ENCODE measurements at places on chromosomes 1 and 21.

DNA sequence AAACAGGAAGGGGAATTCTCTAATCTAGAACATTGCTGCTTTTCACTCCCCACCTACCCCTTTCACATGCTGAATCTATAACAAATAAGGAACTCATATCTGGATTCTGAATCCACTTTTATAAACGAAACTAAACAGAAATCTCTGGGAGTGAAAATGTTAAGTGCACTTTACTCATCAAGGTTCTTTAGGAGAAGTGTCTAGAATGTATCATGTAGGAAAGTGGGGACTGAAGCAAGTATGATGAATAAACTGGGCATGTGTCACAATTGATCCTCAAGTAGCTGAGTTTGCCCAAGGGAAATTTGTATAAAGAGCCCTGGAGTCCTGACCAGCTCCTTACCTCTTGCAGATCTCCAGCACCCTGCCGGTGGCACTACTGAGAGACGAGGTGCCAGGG, 19.8 kb downstream of the AVPR1B start:
- no peak for DNase-seq

- peak; percentile 56 for DNase-seq
Measured at GRCh38 chr1:112674986-112675727, 698 bp downstream of the MOV10 start.

- no peak for DNase-seq
Measured at GRCh38 chr1:153364766-153365666, 7.4 kb downstream of the S100A9 start.

DNA sequence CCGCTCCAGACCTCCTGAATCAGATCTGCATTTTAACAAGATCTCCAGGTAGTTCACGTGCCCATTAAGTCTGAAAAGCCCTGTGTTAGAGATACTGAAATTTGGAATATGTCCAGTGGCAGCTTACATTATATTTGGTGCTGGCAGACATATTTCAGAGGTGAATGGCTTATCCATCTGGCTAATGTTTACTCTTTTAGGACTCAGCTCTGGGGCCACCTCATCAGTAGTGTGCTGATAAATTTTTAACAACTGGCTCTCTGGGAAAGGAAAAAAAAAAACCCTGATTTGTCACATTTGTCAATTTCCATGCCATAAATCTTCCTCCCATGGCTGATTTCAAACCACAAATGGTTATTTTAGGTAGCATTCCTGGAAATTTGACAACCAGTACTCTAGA, 25.3 kb upstream of the SYT6 start:
- no peak for DNase-seq

DNA sequence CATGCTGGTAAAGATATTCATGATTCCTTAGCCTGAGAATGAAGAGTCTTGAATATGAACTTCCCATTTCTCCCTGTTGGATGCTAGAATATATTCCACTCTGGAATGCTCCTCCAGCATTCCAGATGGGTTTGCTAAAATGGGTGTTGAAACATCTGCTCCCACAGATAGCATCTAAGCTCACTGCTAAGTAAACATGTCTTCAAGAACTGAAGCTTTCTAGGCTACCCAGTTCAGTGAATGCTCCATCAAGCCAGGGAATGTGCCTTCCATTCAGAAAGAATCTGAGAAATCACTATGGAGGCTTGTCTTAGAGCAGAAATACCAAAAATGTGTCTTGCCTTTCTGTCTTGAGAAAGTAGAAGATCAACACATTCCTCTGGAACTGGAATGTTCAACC, 81.1 kb downstream of the TNFSF18 start:
- no peak for DNase-seq

GRCh38 chr1:31749785-31750735, 14.1 kb downstream of the ADGRB2 start:
- no peak for DNase-seq

DNA sequence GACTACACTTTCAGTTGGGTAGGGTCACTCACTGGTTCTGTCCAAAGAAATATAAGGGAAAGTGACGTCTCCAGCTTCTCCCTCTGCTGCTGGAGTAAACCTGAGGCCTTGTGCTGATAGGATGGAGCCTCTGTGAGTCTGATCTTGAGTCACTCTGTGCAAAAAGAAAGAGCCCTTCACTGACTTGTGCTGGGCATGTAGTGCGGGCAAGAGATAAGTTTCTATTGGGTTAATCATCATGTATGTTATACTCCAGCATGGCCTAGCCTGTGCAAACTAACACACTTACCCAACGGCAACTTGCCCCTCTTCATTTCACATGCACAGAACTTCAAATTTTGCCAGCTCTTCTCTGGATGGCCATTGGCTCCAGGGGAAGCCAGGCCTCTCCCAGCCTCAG, 118.5 kb upstream of the LMO4 start:
- no peak for DNase-seq

- DNase-seq = no peak
Measured at GRCh38 chr1:206797534-206798383, 25.5 kb upstream of the IL10 start.

DNA sequence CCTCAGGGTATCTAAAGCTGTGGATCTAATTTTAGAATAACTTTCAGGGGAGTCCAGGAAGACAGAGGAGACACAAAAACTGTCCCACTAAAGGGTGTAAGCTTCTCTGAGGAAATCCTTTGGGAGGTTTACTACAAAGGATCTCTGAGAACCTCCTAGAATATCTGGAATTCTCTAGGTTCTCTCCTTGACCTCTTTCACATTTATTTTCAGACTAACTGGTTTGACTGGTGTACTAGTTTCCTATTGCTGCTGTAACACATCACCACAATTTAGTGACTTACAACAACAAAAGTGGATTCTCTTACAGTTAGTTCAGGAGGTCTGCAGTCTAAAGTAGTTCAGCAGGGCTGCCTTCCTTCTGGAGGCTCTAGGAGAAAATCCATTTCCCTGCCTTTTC, 175.3 kb upstream of the KIAA0040 start:
- DNase-seq = no peak

DNA sequence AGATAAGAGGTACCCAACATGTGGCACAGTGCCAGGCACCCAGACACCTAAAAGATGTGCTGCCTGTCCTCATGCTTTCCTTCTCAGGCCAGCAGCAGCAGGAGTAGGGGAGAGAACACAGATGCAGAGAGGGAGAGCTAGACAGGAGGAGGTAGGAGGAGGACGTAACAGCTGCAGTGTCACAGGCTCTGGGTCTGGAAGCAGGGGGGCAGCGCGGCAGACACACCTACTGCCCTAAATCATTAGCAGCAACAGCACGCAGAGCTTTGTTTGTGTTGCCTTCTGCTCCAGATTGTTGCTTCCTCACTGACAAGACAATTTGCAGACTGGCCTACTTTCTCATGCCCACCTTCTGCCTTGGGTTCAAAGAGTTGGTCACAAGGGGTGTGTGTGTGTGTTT, 196.7 kb upstream of the DAB1 start:
- no peak for DNase-seq

GRCh38 chr1:204961765-204962419, 81.1 kb upstream of the CNTN2 start:
- DNase-seq = no peak

DNA sequence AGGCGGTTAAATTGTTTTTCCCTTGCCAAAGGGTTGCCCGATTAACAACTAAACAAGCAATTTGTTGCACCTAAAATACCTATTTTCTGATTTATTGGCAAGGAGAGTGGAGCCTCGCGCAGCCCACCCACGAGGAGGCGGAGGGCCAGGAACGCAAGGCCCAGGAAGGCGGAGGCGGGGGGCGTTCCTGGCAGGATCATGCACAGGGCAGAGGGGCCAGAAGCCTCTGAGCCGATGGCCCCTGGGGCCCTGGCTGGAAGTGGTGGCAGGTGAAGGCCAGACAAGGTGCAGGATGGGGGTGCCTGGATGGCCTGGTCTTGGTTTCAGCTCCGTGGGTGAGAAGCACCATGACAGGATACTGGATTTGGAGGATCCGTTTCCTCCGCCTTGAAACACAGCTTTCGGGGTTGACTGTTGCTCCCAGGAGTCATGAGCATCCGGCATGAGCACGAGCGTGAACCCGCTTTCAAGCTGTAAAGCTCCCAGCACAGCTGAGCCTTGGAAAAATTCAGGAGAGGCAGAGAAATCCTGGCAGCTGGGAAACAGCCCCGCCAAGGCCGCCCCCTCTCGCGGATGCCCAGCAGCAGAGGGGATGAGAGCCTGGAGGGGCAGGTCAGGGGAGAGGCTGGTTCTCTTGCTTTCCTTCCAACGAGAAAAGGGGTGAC, 35.0 kb downstream of the AJAP1 start:
- no peak for DNase-seq

DNA sequence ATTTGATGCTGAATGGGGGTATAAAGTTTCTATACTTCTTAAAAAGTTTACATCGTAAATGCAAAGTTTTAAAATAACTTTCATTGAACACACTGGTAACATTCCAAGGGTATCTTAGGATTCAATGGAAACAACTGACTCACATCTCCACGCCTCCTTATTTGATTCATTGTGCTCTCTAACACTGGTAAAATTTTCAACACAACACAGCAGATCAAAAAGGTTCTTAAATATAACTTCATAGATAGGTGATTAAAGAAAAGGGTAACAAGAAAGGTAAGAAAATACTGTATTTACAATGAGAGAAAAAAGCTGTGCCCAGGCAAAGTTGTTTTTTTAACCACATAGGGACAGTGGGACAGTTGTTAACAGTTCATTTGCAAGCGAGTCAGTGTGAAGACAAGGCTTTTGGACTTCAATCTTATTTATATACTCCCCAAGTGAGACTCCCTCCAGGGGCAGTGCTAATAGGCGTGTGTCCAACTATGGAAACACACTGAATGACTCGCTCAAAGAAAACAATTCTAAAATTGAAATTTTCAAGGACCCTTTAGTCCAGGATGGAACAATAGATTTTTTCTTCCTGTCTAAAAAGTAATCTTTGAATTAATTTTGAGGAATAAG, 140.5 kb downstream of the TIAM1 start:
- DNase-seq = no peak

DNA sequence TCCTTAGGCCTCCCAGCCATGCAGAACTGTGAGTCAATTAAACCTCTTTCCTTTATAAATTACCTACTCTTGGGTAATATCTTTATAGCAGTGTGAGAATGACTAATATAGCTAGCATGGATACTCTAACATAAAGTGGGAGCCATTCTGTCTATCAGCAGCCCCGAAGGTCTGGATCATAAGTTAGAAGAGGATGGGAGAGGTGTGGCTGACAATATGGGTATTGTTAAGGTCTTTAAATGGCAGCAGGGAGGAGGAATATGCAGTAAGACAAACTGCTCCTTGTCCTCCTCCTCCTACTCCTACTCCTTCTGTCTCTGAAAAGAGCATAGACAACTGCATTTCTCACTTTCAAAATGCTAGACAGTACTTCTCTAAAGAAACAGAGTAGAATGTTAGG, 214.0 kb upstream of the C1orf87 start:
- DNase-seq = no peak

GRCh38 chr1:46480959-46481646, 8.5 kb upstream of the DMBX1 start:
- no peak for DNase-seq

DNA sequence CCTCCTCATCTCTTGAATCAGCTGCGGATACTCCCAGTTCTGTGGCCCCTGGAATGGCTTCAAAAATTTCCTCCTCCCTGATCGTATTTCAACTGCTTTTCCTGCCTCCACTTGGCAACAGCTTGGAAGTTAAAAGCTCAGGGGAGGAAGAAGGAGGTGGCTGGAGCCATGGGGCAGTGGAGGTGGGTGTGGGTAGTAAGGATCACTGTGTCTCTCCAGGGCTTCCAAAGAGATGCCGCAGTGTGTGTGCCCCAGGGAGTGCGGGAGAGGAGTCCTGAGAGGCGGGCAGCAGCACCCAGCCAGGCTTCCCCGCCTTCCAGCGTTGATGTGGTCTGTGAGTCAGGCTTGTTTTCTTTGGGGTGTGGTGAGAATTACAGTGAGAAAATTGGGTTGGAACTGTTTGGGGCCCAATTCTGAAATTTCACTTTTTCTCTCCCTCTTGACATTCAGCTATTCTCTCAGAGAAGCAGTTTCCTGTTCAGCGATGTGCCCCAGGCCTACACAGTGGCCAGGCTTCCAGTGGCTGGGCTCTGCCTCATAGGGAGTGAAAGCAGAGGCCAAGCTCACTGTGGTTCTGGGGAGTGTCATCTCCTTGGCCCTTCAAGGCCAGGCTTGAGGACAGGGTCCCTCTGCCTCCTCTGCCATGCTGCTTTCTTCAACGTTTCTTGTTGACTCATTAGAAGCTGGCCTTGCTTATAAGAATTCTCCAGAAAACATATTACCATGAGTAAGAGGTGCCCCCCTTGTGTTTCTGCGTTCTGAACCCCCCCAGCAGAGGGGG, 69.0 kb downstream of the PGM1 start:
- DNase-seq = no peak

GRCh38 chr21:41482301-41482700, 25.7 kb downstream of the TMPRSS2 start:
- no peak for DNase-seq

DNA sequence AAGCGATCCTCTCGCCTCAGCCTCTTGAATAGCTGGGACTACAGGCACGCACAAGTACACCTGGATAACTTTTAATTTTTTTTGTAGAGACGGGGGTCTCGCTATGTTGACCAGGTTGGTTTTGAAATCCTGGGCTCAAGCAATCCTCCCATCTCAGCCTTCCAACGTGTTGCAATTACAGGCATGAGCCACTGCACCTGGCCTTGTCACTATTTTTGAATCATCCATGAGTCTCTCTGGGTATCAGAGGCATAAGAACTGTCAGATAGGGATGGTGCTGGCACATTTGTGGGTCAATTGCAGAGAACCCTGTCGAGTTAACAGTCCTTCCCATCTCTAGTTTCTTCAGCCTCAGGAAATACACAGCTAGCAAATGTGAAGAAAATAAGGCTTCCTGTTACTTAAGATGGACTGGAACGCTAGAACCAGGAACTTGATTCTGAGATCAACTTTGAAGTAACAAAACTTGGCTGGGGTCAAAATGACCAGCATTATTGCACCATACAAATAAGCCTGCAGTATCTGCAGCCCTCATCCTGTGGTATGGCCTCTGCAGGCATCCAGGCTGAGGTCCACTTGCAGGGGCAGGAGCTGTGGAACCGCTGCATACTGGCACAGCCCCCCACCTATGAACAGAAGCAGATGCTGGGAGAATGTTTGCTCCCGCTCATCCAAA, 124.3 kb upstream of the GADD45A start:
- DNase-seq = no peak

- no peak for DNase-seq
Measured at GRCh38 chr1:224343679-224344078, 13.0 kb upstream of the CNIH4 start.

- no peak for DNase-seq
Measured at GRCh38 chr1:151166505-151166956, 587 bp downstream of the SCNM1 start.

DNA sequence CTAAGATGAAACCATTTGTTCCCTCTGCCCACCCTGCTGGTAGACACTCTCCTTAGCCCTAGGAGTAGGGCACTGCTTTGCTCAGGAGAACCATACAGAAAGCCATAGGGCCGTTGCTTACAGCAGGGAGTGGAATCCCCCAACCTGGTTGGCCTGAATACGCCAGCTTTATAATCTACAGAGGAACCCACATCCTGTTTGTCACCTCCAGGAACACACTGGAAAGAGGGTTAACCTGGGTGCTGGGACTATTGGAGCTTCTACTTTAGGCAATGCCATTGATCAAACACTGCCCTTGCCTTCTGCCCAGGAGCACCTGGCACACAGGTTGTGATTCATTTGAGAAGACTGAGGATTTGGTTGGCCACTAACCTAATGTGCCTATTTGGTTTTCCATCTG, 124.8 kb downstream of the TNR start:
- DNase-seq = no peak

Measured in stimulated activated naive CD8-positive, alpha-beta T cell treated with anti-CD3 and anti-CD28 coated beads, Interleukin-15, amount 100 ng/mL, for 72 hours (primary cell).